ENCODE measurements at places on chromosomes 3 and 15.
A peak's percentile ranks its signal among the peaks of the same experiment; 100 is the strongest.

GRCh38 chr3:74268753-74269152 lies 345.7 kb downstream of the CNTN3 start:
- DNase-seq = no peak

- no peak for DNase-seq
Measured at GRCh38 chr3:174397848-174398247, 461.3 kb upstream of the NAALADL2 start.

- peak; percentile 73 for DNase-seq
Measured at GRCh38 chr3:169863458-169863899, 6.3 kb downstream of the LRRC31 start.

- DNase-seq = no peak
Measured at GRCh38 chr3:162034368-162034767, 537.8 kb downstream of the OTOL1 start.

DNA sequence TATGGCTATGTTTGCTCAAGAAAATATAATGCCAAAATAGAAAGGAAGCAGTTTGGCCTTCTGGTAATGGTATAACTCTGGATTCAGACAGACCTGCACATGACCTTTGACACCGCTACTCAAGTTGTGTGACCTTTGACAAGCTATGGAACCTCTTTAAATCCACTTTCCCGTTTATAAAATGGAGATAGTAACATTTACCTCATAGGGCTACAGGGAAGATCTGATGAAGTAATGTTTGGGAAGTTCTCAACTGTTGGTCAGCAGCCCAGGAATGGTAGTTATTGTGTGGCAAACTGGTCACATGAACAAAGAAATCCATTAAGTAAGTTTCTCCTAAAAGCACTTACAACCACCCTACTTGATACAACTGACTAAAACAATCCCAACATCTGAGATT lies 95.1 kb upstream of the PHLDB2 start:
- DNase-seq = no peak

DNA sequence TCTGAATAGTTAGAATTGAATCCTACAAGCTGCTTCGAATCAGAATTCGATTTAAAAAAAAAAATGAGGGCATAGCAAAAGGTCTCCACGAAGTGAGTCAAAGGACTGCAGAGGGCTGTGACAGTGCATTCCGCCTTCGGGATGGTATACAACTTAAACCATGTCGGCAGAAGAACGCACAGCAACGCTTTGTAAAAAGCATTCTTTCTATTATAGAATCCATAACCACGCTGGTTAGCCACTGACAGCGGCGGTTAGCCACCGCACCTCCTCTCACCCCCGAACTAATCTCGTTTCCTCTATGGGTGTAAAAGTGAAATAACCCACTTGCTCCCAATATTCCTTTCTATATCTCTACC lies 664 bp upstream of the PIK3CA start:
- DNase-seq = no peak

- DNase-seq = no peak
Measured at GRCh38 chr3:85877631-85878030, 918.8 kb downstream of the CADM2 start.

GRCh38 chr15:85858586-85859375 lies 64.1 kb upstream of the KLHL25 start:
- no peak for DNase-seq

GRCh38 chr3:5227812-5228211 lies 40.3 kb downstream of the EDEM1 start:
- no peak for DNase-seq

DNA sequence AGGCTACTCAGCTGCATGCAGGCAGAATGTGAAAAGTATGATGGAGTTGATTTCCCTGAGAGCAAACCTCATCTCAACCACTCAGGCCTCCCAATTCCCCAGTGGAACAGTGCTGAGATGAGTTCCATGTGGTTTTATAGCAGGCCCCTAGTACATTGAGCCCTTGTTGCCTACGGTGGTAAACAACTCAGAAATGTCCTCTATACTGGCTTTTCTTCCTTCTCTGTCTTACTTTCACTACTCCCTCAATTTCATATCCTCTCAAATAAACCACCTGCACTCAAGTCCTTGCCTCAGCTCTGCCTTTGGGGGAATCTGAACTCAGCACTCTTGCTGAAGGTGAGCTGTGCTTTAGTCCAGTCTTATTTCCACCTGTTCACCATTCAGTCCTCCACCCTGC lies 399.9 kb downstream of the PDCD6IP start:
- no peak for DNase-seq

GRCh38 chr15:20357481-20358065 lies 184.0 kb downstream of the GOLGA6L6 start:
- DNase-seq = no peak

DNA sequence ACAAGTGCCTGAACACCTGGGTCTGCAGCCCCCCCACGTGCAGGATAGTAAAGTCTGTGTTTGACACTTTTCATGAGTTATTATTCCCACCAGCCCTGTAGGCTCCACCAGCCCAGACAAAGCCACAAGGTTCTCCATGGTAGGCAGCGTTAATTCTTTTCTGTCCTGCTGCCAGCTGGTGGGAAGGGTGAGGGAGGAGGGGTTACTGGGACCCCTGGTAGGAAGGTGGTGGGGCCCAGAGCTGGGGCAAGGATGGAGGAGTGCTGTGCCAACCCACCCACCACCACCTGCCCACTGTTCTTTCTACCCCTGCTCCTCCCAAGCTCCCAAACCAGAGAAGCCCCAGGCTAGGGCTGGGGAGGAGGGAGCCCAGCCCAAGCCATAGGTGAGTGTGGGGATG lies 20.8 kb upstream of the SEMA3F start:
- DNase-seq = no peak

DNA sequence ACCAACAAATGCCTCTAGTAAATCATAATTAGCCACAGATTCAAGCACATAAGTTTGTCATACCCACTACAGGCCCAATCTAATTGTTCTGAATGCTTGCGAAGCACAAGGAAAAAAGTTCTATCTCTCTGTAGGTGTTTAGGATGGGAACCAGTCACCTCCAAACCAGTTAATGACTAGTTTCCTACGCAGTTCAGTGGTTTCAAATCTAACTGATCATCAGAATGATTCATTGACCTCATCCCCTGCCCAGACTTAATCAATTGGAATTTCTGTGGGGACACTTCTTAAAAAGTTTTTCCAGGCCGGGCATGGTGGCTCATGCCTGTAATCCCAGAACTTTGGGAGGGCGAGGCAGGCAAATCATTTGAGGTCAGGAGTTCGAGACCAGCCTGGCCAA lies 24.3 kb upstream of the MASP1 start:
- DNase-seq = no peak

- no peak for DNase-seq
Measured at GRCh38 chr3:134441821-134442220, 44.0 kb downstream of the ANAPC13 start.

DNA sequence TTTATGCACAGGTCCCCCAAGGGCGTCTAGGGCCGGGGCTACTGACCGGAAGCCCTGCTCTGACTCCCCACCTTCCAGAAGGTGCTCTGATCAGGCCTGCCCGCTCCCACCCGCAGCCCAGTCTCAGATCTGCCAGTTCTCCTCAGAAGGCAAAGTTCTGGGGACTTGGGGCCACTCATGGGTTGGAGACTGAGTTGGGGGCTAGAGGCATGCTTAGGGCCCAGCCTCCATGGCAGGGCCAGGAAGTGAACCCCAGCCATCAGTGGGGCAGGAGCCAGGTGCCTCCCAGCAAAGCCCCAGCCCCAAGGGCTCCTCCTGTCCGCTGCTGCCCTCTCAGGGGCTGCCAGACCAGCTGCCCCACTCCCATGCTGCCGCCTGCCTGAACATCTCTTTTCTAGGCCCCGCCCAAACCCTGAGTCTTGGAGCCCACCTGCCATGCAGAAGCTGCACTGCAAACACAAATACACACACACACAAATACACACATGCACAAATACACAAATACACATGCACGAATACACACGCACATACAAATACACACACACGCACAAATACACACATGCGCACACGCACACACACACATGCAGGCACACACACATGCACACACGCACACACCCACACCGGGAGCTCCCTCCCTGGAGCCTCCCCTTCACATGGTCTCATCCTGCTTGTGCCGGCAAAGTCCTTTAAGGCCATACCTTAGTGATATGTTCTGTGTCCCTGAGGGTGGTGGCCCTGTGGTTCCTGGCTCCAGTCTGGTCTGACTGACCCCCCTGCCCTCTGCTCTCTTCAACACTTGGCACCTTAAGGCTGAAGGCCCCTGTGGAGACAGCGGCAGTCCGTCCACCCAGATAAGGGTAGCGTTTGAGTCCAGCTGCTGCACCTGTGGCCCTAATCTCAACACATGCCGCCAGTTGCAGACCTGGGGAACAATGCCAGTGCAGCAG lies 59.2 kb upstream of the KLF13 start:
- no peak for DNase-seq

DNA sequence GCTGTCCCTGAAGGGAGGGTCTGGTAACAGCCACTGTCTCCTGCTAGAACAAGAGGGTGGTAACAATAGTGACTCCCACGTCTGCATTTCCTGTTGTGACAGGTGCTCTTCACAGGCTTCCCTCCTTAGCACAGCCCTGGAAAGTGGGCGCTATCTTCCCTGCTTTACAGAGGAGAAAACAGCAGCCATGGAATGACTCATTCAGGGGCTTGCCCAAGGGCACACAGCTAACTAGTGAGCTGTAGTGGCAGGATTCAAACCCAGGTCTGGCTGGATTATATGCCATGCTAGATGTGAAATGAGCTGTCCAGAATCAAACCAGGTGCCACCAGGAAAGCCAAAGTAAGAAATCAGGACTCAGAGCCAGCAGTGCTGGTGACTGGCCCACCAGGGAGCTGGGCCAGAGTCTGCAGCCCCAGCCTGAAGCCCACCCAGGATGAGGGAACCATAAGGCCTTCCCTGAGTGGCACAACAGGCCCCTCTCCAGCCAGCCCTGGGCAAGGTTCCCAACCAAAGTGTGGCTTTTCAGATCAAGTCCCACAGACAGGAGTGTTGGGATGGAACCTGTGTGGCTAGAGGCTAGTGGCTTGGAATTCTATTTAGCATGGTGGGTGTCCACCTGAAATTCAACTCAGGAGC lies 102.4 kb downstream of the ETFA start:
- no peak for DNase-seq

- no peak for DNase-seq
Measured at GRCh38 chr3:64049832-64050231, 26.5 kb upstream of the PSMD6 start.

DNA sequence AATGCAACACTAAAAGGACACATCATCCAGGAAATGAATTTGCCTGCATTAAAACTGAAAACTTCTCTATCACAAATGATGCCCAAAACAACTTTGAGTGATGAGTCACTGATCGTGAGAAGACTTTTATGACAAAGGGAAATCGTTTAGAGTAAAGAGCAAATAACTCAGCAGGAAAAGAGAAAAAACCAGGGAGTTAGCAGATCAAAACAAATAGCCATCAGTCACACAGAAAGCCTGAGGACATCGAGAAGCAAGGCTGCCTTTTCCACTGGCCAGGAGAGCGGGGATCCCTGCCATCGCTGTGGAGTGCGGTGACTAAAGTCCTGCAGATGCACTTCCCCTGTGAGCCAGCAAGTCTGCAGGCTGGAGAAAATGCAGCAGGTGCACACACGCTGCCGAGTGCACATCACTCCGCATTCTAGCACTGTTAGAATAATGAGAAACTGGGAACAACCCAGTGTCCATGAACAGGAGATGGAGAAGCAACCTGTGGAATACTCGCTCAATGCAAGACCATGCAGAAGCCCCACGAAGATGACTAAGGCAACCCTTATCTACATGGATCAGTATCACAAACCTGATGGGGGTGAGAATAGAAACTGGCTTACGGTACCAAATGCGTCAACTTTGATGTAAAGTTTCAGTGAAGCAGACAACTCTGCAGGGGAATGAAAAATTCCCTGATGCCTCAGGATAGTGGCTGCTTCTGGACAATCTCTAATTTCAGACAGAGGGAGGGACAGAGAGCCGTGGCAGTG lies 86.4 kb downstream of the NSMCE3 start:
- DNase-seq = no peak

DNA sequence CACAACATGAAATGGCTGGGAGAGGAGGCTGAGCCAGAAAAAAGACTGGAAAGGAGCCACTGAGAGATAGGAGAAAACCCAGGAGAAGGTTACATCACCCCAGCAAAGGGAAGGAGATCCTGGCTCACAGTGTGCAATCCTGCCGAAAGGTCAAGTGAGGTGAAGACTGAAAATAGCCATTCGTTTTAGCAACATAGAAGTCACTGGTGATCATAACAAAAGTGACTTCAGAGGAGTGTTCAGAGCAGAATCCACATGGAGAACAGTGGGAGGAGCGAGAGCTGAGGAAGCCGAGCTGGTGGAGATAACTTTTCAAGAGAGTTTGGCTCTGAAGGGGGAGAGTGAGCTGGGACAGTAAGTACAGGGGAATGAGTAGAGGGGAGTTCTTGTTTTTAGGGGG lies 5.4 kb upstream of the HEG1 start:
- DNase-seq = no peak

DNA sequence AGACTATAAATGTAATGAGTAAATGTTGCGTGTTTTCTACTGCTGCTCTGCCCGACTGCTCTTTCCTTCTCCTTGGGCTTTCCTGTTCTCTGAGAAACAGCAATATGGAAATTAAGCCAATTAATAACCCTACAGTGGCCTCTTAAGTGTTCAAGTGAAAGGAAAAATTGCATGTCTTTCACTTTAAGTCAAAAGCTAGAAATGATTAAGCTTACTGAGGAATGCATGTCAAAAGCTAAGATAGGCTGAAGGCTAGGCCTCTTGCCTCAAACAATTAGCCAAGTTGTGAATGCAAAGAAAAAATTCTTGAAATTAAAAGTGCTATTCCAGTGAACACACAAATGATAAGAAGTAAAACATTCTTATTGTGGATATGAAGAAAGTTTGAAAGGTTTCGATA lies 55.0 kb downstream of the ATP2C1 start:
- no peak for DNase-seq

GRCh38 chr15:34810443-34811129 lies 15.2 kb upstream of the ACTC1 start:
- no peak for DNase-seq

DNA sequence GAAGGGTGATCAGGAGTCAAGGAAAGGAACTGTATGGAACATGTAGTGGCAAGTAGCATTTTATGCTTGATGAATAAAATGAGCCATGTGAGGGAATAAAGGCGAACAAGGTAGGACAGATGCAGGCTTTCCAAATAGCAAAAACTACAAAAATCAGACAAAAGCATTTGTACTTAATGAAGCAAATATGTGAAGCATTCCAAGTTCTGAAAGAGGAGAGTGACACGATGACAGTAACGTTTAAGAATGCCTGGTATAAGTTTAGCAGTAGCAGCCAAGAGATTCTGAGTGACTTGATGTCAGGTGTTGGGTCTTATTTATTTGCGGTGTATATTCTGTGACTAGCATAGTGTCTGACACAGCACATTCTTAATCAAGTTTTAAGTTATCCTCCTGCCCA lies 408.2 kb upstream of the RASGRP1 start:
- DNase-seq = no peak

Data from right renal cortex interstitium (tissue), 3 donors.